ENCODE measurements at places on chromosomes 11 and 22.

GRCh38 chr11:129313541-129314297, 61.9 kb upstream of the BARX2 start:
- DNase-seq: peak; percentile 86

- DNase-seq: no peak
Observed at GRCh38 chr11:134450186-134450585, 38.1 kb upstream of the B3GAT1 start.

GRCh38 chr11:34034053-34034452, 17.5 kb upstream of the CAPRIN1 start:
- peak; percentile 12 for DNase-seq

DNA sequence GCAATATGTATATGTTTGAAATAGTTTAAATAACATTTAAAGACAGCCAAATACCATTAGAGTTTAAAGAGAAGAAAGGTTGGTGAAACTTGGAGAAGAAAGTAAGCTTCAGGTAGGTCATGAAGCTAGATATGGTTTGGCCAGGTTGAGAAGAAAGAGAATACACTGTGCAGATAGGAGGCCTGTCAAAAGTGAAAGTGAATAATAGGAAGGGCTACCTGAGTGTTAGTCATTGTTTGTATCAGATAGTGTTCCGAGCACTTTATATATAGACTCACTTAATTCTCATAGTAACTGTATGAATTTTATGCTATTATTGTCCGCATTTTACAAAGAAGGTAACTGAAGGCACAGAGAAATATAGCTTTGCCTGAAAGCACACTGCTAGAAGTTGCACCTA, 56.9 kb downstream of the USP47 start:
- no peak for DNase-seq

DNA sequence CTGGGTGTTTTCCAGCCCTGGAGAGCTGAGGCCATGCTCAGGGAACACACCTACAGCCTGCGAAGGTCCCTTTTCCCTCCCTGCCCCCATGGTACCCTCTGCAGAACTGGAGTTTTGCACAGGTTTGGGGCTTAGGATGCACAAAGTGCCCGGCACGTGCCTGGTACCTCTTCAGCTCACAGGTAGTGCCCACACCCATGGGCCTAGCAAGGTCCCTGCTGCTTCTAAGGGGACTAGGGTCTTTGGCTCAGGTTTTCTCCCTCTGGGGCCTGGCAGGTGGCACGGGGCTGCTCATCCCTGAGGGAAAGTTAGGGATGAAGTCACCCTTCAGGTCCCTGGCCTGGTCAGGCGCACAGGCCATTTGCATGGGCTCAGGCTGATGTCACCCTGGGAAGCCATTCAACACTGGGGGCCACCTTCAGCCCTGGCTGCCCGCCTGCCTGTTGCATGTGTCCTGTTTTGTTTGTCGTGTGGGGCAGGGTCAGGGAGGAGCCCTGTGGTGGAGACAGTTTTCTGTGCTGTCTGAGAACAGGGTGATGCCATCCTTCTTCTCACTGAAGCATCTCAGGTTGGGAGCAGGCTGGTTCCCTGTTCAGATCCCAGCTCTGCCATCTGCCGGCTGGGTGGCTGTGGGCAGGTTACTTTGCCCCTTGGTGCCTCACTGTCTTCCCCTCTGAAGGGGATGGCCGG, 68.3 kb upstream of the CRYBB3 start:
- DNase-seq: peak; percentile 54

DNA sequence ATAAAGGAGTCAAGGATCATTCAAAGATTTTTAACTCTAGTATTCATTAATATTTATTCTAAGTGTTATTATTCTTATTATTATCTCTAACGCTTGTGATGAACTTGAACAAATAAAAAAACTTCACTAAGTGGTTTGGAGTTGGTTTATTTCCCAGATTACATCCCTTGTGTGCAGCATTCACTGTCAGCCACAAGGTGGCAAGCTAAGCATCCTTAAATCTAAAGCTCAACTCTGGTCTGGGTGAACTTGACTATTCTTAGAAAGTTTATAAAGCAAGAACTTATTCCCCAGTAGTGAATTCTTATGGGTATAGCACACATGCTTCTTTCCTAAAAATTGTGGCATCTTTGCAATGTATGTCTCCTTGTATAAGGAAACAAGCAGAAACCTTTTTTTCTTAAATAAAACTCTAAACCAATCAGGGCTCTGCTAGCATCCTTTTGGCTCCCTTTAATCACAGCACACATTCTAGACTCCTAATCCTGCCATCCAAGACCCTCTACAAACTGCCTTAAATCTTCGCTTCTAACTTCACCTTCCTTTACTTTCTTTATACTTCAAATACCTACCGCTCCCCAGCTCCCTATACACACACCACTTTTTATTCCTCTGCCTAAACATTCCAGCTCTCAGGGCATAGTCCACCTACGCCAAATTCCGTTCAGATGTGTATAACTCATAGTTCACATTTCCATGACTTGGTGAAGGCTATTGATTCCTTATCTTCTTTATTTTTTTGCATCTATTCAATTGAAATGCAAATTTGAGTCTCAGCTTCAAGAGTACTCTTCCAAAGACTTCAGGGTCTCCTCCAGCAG, 1068.8 kb downstream of the DLG2 start:
- DNase-seq: peak; percentile 59

DNA sequence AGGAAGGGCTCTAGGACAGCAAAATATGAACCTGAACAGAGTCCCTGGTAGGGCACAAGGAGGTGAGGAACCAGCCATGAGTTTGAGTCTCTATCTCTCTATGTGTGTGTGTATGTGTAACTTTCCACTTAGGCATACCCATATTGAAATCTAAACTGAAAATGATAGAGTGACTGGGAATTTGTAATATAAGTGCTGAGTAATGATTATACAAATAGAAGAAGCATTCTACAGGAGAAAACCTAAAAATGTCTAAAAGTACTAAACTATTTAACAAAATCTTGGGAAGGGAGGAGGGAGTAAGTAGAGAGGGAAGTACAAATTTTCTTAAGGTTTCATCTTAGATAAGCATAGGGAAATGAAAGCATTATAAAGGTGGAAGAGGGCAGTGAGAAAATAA, 97.1 kb upstream of the ZC3H12C start:
- DNase-seq: no peak

DNA sequence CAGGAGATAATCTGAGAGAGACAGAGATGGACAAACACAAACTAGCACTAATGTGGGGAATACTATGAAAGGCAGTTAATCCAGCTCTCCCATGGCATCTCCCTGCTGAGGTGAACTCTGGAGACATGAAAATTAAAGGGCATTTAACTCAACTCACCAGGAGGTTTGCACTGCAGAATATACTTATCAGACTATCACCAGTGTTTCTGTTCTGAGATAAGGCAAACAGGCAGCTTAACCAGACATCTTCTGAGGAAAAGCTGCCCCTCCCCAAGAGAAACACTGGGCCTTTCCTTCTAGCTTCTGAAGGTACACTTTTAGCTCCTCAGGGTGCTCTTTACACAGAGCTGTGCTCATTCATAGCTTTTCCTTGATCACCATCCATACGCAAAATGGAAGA, 85.5 kb downstream of the AMBRA1 start:
- DNase-seq: no peak

Data from NCI-H69 (cell line).